ENCODE measurements at places on chromosomes 12 and 14. TPM values are rescaled to one million over a fixed set of nuclear protein-coding genes. Genes with fewer than 3 reads are reported as not detected.

DNA sequence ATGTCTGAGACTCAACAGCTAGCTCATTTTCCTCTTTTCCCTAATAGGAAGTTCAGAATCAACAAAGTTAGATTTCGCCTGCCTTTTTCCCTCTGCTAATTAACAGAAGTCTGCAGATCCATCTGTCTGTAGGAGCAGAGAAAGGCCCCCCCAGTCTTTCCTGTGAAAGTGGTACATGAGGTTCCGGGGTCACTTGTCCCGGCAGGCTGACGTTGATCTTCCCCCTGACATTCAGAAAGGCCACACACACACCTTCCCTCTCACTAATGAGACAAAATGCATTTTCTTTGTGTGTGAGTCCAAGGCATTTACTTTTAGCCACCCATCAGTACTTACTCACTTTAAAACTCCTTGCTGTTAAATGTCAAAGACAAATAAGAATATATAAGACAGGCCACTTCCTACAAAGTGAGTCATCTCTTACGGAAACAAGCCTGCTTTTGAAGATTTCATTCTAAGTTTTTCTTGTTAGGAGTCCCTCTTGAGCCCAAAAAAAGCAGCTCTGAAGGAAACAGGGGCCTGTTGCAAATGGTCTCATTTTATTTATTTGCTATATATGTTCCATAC lies 138.7 kb downstream of the TTC7B start:
- no peak overlapping the region for H3K4me3 ChIP-seq
- no peaks in the 10 kb centered on the region for H3K27me3 ChIP-seq
- H3K4me1 ChIP-seq = peaks cover 2% of the 10 kb centered on the region
- no peaks in the 10 kb centered on the region for H3K36me3 ChIP-seq

The KLRC2 gene
- not detected for polyA plus RNA-seq

GRCh38 chr12:55935738-55936151 lies 4.8 kb downstream of the DGKA start:
- peaks cover 8% of the 10 kb centered on the region for H3K36me3 ChIP-seq
- DNase-seq = no peak

DNA sequence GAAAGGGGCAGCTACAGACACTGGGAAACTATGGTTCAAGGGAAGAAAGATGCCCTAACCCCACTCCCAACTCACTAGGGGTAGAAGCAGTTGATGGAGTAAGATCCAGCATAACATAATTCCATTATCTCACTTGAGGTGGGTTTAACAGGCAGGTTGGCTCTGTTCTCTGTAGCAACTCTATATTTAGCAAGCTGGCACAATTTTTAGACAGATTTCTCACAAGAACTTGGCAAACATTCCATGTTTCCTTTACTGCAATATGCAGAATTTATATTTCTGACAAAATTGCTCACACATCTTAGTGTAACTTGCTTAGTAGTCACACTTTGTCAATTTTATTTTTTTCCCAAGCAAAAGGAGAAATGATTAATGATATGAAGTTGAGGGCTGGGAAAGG lies 475.4 kb downstream of the RMST start:
- H3K4me1 ChIP-seq = no peaks in the 10 kb centered on the region
- H3K27ac ChIP-seq = no peak overlapping the region
- DNase-seq = no peak
- H3K4me3 ChIP-seq = no peak overlapping the region

The VWF gene
- not detected for polyA plus RNA-seq

- H3K27ac ChIP-seq = peak overlapping the region; percentile 84
- no peak for DNase-seq
- no peak overlapping the region for H3K4me3 ChIP-seq
- H3K36me3 ChIP-seq = no peaks in the 10 kb centered on the region
Observed at GRCh38 chr12:110366321-110367142, 37.0 kb downstream of the ANAPC7 start.

DNA sequence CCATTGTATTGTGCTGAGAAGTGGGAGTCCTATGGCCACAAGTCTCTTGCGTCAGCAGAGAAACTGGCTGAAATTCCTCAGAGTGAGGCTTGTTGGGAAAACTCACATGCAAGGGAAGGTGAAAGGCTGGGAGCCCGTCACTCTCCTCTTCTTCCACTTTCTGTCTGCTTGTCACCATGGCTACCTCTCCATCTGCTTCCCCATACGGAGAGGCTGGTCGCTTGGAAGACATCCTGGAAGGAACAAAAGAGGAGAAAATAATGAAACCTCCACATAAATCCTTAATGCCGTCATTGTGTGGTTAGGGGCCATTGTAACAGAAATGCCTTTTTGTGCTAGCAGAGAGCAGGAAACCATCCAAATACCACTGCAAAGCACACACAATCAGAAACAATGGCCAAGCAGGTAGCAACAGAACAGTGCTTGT lies 53.7 kb downstream of the SOX5 start:
- no peaks in the 10 kb centered on the region for H3K27me3 ChIP-seq
- no peak overlapping the region for H3K27ac ChIP-seq
- H3K36me3 ChIP-seq = no peaks in the 10 kb centered on the region

The BATF gene
- 5.8 TPM for polyA plus RNA-seq

The HOXC9 gene
- polyA plus RNA-seq = not detected

DNA sequence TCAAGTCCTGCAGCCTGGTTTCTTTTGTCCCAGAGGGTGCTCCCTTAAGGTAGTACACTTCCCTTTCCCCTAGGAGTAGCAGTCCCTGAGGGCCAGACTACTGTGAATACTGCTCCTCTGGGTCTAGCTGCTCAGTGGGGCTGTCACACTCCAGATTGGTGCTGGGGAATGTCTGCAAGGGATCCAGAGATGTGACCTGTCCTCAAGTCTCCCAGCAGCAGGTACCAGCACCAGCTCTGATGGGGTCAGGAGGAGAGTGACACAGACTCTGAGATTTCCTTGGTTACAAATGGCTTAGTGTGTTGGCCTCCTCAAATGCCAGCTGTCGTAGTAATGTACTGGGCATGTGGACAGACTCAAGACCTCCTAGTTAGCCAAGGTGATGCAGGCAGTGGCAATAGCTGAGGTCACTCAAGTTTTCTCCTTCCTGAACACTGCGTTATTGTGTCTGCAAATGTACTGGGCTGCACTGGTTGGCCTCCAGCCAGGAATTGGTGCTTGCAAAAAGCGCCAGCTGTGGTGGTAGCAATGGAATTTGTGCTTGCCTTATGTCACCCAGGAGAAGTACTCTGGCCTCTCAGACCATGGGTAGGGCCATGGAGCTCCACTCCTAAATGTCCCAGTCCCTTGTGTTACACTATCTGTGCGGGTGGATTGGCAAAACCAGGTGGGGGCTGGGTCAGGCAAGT lies 36.4 kb upstream of the AEBP2 start:
- H3K27ac ChIP-seq = no peak overlapping the region
- H3K27me3 ChIP-seq = no peaks in the 10 kb centered on the region
- peaks cover 7% of the 10 kb centered on the region for H3K36me3 ChIP-seq
- no peak for DNase-seq

GRCh38 chr14:32900547-32900946 lies 38.1 kb upstream of the NPAS3 start:
- H3K4me3 ChIP-seq = no peak overlapping the region
- no peak overlapping the region for H3K27ac ChIP-seq
- no peak for DNase-seq
- H3K27me3 ChIP-seq = no peaks in the 10 kb centered on the region
- peaks cover 5% of the 10 kb centered on the region for H3K4me1 ChIP-seq

GRCh38 chr12:96420277-96420835 lies 20.1 kb upstream of the CDK17 start:
- H3K36me3 ChIP-seq = no peaks in the 10 kb centered on the region
- no peaks in the 10 kb centered on the region for H3K27me3 ChIP-seq
- DNase-seq = no peak
- H3K4me3 ChIP-seq = no peak overlapping the region
- H3K27ac ChIP-seq = no peak overlapping the region

- H3K27ac ChIP-seq = no peak overlapping the region
- no peaks in the 10 kb centered on the region for H3K36me3 ChIP-seq
- H3K4me3 ChIP-seq = peak overlapping the region; percentile 9
- peaks cover 28% of the 10 kb centered on the region for H3K4me1 ChIP-seq
- no peaks in the 10 kb centered on the region for H3K27me3 ChIP-seq
Observed at GRCh38 chr12:1800401-1801302, 19.7 kb upstream of the LRTM2 start.

DNA sequence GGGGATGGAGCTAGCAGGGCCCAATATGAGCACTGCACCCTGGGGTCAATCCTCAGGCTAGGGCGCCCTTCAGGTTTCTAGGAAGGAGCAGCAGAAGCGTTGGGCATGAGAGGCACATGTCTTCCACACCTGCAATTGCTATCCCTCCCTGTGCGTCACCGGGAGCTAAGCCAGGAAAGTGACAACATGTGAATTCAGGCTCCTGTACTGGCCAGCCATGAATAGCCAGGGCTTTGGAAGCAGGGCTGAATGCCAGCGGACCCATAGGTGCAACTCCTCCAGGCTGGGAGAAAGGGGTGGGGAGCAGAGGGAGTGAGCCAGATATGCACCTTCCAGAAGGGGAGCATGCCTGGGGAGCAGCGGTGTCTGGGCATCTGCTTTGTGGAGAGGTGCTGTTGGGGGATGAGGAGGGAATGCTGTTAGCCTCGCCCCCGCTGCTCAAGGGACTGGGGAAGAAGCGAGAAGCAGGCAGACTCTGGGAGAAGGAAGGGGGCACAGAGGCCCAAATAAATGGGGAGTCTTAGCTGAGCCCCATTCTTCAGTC lies 6.1 kb downstream of the HOXC5 start:
- peaks cover 9% of the 10 kb centered on the region for H3K4me1 ChIP-seq
- no peak for DNase-seq

The ANKRD33 gene
- not detected for polyA plus RNA-seq
